ENCODE measurements at places on chromosomes 16 and 17.

- DNase-seq, result no peak
Measured at GRCh38 chr17:37138571-37139120, 189.9 kb downstream of the AATF start.

GRCh38 chr16:89507214-89507833 lies 879 bp upstream of the SPG7 start:
- DNase-seq, result no peak

GRCh38 chr17:73838815-73839214 lies 194.6 kb upstream of the SDK2 start:
- no peak for DNase-seq

DNA sequence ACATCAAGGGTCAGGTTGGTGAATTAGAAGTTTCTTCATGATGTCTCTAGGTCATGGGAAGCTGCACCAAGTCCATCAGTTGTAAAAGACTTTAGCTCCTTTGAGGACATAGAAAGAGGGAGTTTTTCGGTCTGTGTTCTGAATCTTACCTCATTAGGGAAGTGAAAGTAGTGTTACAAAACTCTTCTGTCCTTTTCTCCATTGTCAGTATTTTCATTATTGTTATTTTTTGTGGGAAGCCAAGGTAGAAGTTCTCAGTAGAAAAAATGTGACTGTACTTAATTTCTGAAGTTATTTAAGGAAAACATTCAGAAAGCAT lies 24.2 kb downstream of the MAP3K3 start:
- DNase-seq, result no peak

- peak; percentile 96 for DNase-seq
Measured at GRCh38 chr17:75113798-75114551, 4.2 kb downstream of the ARMC7 start.

DNA sequence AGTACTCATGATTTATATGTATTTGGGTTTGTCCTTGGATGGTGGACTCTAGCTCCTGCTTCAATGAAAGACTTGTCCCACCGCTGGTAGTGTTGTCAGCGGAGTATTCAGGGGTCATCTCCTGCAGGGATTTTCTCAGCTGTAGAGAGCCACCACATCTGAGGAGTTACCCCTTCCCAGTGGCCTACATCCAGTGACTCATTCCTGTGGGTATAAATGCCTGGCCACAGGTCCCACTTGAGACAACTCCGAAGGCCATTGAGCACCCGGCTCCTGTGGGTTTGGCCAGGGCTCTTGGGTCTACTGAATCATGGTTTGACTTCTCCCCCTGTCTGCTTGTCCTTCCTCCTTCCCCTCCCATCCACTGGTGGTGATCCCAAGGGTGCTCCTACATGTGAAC lies 34.6 kb upstream of the WSB1 start:
- DNase-seq, result no peak

- no peak for DNase-seq
Measured at GRCh38 chr17:27199948-27200347, 94.0 kb upstream of the WSB1 start.

- no peak for DNase-seq
Measured at GRCh38 chr16:87093804-87094555, 223.2 kb downstream of the C16orf95 start.

GRCh38 chr17:28258347-28258887 lies 60.6 kb upstream of the TMEM97 start:
- no peak for DNase-seq

DNA sequence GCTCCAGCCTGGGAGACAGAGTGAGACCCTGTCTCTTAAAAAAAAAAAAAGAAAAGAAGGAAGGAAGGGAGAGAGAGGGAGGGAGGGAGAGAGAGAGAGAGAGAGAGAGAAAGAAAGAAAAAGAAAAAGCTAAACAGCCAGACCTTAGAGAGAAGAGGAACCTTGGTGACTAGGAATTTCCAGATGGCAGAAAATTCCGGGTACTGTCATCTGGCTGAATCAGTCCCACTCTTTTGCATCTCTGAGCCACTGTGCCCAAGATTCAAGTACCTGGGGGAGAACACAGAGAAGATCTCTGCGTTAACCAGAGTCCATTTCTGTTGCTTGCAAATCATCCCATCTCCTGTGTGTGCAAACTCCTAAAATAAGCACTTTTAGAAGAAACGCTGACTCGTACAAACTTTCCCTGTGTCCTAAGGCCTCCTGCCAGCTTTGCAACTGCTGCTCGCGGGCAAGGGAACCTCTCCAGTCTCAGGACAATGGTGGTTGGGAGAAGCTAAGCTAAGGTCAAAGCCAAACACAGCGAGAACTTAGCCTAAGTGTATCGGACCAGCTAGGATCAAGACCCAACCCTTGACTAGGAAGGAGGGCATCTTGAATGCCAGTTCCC lies 18.0 kb downstream of the BMERB1 start:
- DNase-seq, result no peak

DNA sequence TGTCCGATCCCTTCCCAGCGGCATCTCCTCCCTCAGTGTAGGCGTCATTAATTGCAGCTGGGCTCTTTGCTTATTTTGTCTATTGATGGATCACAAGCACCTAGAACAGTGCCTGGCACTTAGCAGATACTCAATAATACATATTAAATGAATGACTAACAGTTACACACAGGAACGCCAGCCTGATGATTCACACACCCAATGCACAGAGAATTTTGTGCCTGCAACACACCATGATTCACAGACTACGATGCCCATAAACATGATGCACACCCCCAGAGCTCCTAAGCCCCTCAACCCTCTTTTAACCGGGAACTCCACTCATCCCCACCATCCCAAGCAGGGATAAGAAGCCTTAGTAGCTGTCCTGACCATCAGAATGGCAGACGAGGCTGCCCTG lies 66.6 kb upstream of the TMEM97 start:
- no peak for DNase-seq

DNA sequence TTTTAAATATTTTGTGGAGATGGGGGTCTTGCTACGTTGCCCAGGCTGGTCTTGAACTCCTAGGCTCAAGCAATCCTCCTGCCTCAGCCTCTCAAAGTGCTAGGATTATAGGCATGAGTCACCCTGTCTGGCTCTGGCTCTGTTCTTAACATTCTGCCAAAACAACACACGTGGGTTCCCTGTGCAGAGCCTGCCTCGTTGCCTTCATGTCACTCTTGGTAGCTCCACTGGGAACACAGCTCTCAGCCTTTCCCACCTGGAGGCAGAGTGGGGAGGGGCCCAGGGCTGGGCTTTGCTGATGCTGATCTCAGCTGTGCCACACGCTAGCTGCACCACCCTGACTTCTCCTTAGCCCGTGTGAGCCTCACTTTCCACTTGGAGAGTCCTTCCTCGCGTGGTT lies 19.3 kb downstream of the CRISPLD2 start:
- DNase-seq, result no peak

DNA sequence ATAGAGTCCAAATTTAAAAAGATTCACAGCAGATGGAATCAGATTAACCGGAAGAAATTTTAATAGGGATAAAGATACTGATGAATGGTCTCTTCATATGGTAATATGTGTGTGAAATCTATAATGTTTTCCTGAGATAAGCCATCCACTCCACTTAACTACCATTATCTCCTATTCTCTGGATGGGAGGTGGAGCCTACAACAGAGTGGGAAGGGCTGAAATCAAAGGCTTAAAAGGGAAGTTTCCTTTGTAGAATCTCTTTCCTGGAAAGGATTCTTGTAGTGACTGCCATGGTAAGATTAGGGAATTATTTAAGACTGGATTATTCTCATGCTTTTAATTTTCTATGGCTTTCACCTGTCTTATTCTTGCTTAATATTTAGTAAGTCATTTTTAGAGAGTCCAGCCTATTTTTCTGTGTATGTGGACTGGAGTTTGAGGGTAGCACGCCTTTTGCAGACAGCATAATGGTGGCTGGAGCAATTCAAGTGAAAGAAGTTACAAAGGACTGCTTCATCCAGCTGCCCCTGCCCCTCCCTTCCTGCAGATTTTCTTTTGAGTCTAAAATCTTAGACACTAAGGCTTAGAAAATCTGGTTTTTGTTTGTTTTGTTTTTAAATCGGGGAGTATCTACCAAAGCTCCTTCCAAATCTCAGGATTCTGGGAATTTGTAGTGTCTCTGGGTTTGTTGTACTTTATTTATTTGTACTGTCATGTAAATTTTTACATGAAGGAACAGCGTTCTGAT lies 26.5 kb downstream of the KAT7 start:
- DNase-seq, result no peak

DNA sequence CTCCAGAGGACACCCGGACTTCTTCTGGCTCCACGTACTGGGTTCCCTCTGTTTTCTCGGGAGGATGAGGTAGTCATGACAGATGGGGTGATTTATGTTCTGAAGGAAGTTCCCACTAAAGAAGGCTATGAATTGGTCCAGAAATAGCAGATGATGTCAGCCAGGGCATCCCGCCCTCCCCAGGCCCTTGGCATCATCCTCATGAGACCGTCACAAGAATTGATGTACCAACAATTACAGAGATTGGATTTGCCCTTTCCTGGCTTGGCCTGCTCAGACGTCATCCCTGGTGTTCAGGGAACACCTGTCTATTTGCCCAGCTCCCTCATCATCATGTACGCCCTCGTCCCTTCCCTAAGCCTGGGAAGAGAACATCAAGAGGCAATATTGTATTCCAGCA lies 102.8 kb upstream of the CCL1 start:
- DNase-seq, result no peak

DNA sequence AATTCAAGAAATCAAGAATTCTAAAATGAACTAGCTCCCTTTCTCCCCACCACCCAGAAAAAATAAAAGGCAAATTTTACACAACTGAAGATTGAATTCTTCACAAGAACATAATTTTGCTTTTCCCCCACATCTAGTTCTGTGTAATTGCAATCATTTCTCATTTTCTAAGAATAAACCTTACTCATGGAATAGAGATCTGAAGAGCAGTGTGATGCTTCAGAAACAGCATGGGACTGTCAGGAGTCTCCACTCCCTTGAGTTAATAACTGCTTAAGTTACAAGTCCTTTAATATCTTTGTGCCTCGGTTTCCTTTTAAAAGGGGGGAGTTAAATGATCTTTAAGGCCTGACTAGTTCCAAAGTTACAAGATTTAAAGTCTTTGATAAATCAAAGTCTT lies 53.7 kb downstream of the CACNG1 start:
- DNase-seq, result no peak

- DNase-seq, result no peak
Measured at GRCh38 chr16:81461766-81462165, 17.2 kb downstream of the CMIP start.

DNA sequence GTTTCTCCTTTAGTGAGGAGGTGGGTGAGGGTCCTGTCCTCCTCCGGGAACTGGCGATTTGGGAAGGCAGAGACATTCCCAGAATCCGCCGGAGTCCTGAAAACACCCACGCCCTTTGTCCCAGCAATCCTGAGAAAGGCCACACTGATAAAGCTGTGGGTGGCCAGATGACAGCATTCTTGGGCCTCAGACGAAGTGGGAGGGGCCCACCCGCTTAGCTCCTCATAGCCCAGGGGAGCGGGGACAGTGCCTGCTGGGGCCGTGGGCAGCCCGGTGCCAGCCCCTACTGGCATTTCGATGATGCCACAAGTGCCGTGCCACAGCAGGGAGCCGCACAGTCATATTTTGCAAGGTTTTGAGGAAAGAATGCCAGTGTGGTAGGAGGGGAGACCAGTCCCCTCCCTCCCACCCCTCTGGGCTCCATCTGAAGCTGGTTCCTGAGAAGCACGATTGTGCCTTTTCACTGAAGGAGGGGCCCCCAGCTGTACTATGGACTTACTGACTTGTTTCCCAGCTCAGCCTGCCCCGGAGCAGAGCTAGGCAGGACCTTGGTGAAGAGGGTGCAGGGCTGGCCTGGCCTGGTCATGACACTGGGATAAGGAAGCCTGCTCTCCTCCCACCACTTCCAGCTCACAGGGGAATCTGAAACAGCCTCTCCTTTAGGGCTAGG lies 20.9 kb upstream of the MPRIP start:
- DNase-seq, result no peak

DNA sequence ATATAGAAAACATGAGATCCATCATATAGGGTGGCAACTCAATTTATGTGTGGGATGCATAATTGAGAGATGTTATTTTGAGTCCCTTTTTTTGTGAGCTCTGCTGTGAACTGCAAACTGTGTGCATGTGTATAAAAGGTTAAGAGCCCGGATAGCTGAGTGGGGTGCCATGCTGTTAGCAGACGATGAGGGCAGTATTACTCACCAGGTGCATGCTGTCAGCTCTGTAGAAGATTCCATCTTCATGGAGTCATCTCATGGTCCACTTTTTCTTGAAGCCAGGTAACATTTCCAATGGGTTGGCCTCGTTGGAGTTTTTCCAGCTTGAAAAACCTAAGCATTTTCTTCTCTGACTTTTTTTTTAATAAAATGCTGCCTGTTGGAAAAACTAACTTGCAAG lies 43.0 kb upstream of the RHBDL3 start:
- no peak for DNase-seq

GRCh38 chr17:48139944-48140343 lies 32.4 kb downstream of the SNX11 start:
- peak; percentile 87 for DNase-seq

GRCh38 chr17:79212149-79213087 lies 137.8 kb downstream of the ENGASE start:
- no peak for DNase-seq

DNA sequence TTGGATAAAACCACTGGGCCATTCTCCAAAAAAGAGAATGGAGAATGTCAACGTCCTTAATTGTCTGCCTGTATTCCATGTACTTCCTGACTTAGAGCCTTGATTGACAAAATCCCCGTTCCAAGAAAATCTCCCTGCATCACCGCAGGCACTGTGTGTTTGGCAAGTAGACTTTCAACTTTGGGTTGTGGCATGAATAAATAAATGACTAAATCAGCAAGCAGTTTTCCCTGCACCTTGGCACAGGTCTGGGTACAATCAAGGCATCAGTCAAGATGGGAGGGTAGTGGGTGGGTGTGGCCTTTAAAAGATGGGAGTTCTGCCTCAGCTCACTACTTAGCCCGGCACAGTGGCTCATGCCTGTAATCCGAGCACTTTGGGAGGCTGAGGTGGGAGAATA lies 248.5 kb upstream of the RPL38 start:
- no peak for DNase-seq

DNA sequence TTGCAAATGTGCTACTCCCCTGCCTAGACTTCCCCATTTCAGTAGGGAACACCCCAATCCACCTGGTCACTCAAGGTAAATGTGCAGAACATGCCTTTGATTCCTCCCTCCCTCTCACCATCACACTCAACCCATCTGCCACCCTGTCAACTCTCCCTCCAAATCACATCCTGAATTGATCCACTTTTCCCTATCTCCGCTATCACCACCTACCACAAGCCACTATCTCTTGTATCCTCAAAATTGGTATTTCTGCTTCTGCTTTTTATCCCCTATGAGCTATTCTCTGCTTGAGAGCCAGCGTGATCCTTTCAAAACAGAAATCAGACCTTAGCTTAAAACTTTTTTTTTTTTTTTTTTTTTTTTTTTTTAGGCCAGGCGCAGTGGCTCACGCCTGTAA lies 5.4 kb upstream of the NOL11 start:
- no peak for DNase-seq

DNA sequence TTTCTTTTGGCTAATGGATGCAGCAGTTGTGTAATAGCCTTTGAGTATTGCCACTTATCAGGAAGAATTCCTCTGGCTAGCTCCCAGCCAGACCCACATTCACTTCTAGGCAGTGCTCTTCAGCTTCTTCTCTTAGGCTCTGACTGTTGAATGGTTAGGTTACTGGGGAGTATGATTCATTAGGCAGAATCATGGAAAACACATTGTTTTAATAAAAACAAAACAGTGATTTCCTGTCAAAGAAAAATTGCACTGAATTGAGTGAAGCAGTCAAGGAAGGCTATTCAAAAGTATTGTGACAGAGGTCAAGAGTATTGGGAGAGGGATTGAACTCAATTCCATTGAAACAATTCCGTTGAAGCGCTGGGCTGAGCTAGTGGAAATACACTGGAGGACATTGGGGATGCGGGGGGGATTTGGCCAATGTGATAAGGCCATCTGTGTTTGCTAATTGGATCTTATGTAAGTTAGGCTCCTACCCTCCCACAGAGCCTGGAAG lies 68.0 kb downstream of the CNTNAP4 start:
- no peak for DNase-seq

- DNase-seq, result no peak
Measured at GRCh38 chr17:29584452-29585079, 4.9 kb downstream of the GIT1 start.

All from AML-193 (cell line).